NCI-H2227 treated with DMSO at 0.1 percent for 48 hours (cell line): ENCODE measurements at places on chromosomes 1 and 21.

DNA sequence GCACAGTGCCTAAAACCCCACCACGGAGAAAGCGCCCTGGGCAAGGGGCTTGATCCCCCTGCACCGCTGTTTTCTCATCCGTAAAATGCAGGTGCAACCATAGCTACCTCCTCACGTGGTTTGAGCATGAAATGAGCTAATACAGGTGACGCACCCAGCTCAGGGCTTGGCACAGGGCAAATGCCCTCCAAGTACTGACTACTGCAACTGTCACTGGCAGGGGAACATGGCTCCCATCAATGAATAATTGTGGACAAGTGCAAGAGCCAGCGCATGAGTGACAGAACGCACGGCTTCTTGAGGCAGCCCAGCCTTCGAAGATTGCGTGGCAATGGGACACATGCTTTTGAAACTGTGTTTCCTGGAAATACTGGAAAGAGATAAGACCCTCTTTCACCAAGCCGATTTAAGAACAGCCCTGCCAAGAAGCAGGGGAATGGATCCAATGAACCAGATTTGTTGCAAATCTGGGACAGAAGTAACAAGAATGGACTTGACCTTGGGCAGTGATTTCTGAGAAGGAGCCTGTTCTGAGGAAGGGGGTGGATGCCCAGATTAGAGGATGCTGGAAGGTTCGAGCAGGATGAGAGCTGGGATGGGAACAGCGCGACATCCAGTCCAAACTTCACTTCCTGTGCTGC, 92.8 kb upstream of the IFFO2 start:
- no peak for DNase-seq

- DNase-seq = no peak
Measured at GRCh38 chr21:32383812-32384211, 9.0 kb downstream of the URB1 start.

DNA sequence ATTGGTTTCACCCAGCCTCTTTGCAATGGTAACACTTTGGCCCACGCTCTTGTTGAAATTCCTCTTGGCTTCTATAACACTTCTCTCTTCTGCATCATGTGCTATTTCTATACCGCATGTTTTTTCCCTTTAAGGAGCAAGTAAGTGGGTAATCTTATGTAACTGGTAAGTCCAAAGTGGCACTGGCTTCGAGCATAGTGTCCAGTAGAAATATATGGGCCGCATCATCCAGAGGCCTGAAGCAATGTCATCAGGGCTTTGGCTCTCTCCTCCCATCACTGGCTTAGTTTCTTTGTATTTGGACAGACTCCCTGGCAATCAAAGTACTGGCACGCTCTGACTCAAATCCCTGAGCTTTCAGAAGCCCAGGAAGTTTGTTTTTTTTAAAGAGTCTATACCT, 17.5 kb downstream of the CHML start:
- DNase-seq = no peak

- DNase-seq = no peak
Measured at GRCh38 chr1:31830065-31830464, 14.2 kb upstream of the SPOCD1 start.

GRCh38 chr1:16167331-16168143, 11.7 kb upstream of the EPHA2 start:
- peak; percentile 54 for DNase-seq

DNA sequence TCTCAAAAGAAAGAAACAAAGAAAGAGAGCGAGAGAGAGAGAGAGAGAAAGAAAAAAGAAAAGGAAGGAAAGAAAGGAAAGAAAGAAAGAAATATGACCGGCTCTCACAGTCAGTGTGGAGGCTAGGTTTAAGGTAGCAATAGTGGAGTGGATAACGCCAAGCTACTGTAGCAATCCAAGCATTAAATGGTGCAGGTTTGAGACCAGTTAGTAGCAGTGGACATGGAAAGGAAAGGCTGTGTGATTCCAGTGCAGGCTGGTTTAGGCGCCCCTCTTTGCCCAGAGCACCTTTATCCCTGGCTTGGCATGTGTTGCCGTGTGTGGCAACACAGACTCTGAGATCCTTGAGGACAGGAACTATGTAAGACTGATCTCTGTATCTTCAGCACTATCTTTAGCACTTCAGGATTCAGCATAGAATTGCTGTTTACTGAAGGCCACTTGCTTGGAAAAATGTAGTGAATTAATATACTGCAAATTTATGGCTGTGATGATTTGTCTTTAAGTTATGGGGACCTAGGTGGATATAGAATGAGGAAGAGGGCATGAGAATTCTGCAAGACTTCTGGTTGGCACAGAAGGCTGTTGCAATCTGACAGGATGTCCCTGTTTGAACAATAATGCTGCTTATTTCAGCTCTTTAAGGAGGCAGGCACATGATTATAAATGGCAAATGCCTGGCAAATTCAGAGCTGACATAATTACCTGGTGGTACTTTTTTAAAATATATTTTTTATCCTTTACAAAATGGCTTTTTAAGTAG, 10.8 kb upstream of the OSBPL9 start:
- DNase-seq = no peak

DNA sequence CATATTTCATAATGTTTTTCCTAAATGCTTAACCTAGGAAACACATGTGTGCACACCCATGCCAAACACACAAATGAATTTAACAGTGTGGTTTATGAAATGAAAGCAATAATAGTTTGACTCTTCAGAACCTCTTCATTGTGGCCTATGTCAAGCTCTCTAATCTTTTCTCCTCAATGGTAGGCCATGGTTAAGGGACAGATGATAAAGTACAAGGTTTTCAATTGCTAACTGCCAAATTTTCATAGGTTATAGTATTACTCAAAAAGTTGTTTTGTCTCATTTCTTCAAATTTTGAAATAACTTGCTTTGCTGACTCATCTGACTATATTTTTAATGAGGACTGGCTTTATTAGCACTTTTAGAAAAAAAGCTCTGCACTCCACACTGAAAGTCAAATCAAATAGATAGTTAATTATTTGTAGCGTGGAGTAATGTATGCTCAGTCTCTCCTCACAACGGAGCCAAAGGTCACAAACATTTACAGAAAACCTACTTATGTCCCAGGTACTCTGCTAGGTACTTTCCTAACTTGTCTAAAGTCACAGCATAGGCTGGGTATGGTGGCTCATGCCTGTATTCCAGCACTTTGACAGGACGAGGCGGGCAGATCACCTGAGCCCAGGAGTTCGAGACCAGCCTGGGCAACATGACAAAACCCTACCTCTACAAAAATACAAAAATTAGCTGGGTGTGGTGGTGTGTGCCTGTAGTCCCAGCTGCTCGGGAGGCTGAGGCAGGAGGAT, 3.0 kb upstream of the ADCY10 start:
- DNase-seq = no peak

DNA sequence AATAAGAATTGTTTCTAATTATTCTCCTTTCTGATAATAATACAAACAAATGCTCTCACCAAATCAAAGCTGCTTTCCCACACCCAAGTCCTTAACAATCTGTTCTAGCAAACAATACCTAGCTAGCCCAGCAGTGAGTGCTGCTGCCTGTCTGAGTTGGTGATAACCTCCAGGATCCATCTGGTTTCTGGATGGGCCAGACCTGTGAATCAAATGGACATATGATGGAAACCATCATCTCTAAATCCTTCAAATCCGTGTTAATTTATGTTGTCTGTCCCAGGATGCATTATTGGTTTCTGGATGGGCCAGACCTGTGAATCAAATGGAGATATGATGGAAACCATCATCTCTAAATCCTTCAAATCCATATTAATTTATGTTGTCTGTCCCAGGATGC, 1230.0 kb downstream of the AMY1C start:
- no peak for DNase-seq
